ENCODE measurements at places on chromosomes 6 and 20.

GRCh38 chr20:35776513-35777101 lies 4.8 kb downstream of the PHF20 start:
- no peak for DNase-seq

- peak; percentile 97 for DNase-seq
Observed at GRCh38 chr6:53326372-53327016, 22.3 kb downstream of the ELOVL5 start.

- DNase-seq: no peak
Observed at GRCh38 chr6:39543095-39543494, 182.1 kb downstream of the KIF6 start.

DNA sequence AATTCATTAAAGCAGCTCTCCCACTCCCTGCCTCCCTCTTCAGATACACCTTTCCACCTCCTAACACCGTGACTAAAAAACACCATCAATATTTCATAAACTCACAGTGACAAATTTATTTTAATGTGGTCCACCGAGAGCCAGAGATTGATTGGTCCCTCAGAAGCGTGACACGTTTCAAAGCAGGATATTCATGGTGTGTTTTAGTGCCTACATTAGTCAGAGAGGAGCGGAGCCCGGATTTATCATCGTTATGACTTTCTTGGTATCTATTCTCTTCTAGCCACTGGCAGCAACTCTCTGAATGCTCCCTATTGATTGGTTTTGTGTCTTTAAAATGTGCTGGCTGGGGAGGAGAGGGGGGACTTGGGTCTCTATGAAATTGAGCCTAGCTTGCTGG lies 265.3 kb downstream of the DHX35 start:
- no peak for DNase-seq

- DNase-seq: no peak
Observed at GRCh38 chr6:166268431-166268830, 39.8 kb downstream of the PRR18 start.

DNA sequence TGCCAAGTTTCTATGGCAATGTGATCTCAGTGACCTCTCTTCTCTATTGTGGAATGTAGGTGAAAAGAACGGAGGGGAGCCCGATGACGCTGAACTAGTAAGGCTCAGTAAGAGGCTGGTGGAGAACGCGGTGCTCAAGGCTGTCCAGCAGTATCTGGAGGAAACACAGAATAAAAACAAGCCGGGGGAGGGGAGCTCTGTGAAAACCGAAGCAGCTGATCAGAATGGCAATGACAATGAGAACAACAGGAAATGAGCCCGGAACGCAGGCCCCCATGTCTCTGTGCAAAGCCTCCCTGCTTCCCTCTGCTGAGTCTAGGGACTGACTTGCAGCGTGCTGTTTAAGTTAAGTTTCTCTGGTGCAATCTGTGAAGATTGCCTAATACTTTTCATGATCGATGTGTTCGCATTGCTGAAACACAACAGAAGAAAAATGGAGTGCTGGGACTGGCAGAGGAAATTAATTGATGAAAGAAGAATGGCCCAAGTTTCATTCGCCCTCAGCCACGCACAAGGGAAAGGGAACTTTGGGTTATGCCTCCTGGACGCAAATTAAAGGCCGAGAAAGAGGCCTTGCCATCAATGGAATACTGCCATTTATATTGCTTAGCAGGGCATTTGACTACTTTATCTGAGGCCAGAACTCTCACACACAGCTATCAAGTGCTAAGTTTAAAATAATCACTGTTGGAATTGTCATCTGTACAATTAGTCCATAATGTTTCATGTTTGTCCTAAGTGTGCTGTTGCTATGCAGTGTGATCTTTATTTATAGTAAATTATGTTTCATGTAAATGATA lies 146.4 kb downstream of the AKAP7 start:
- DNase-seq: no peak

DNA sequence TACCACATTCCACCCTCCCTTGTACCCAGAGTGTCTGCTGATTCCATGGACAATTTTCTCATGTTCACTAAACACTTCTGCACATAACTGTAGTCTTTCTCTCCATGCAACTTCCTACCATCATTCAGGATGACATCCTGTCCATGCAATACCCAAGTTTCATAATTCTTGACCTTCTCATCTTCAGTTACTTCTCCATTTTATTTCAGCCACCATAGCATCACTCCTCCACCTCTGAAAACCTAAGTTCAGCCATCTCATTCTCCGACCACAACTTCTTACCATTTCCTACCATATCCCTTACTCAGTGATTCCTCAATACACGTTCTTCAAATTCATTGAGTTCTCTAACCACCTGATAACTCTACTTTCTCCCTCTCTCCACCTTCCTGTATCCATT lies 216.5 kb upstream of the TENT5A start:
- no peak for DNase-seq

DNA sequence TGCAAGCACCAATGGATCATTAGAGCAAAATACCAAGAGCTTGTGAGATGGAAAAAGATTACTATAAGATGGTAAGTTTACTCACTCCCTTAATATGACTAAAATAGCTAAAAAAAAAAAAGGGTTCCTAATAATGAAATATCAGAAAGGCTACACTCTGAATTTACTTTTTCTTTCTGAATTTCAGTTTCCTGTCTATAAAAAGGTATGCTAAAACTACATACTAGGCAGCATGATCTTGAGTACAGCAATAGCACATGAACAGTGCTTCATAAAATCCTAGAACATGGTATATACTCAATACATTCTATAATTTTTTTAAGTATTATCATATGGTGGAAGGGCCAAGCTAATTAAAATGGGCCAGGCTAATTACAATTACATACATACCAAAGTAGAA lies 24.0 kb upstream of the FAM135A start:
- DNase-seq: no peak

- DNase-seq: peak; percentile 68
Observed at GRCh38 chr20:35215066-35215956, 11.2 kb upstream of the MMP24 start.

GRCh38 chr6:109236115-109237076 lies 141.1 kb downstream of the CEP57L1 start:
- no peak for DNase-seq

DNA sequence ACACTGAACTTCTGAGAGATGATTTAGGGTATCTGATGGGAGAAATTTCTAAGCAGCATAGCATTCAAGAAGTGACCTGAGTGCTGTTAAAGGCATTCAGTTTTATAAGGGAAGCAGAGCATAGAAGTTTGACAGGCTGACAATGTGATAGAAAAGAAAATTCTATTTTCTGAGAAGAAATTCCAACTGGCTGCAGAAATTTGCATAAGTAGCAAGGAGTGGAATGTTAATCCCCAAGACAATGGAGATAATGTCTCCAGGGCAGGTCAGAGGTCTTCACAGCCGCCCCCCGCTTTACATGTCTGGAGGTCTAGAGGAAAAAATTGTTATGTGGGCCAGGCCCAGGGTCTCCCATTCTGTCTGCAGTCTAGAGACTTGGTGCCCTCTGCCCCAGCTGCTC lies 1361.8 kb upstream of the EYS start:
- DNase-seq: no peak

GRCh38 chr6:151875524-151875923 lies 68.0 kb downstream of the ESR1 start:
- DNase-seq: no peak

- DNase-seq: no peak
Observed at GRCh38 chr6:1255636-1256365, 56.1 kb upstream of the FOXQ1 start.

- no peak for DNase-seq
Observed at GRCh38 chr20:43721429-43722152, 5.2 kb downstream of the GTSF1L start.

- no peak for DNase-seq
Observed at GRCh38 chr6:12608874-12609273, 107.7 kb upstream of the PHACTR1 start.

GRCh38 chr6:109095835-109096084 lies 453 bp downstream of the CEP57L1 start:
- no peak for DNase-seq

GRCh38 chr6:110105296-110105695 lies 74.2 kb downstream of the WASF1 start:
- no peak for DNase-seq

DNA sequence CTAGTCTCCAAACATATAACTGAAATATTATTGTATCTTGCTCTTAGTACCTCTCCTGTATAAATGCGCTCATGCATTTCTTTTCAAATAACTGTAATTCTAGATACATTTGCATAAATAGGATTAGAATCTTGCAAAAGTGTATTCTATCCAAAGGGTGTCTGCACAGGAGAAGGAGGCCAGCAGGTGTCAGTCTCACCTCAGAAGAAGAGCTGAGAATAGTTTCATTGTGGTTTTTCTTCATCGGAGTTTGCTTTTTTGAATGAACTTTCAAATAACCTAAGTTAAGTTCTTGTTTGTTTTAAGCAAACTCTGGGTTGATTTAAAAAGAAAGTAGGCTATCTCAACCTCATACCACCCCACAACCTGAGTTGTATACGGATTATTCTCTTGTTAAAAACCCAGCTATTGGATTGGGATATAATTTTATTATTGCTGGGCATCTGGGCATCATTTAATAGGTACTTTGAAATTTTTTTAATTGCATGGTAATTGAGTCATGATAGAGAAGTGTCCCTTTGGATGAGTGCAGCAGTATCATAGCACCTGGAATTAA lies 125.0 kb upstream of the MLIP start:
- DNase-seq: no peak

- DNase-seq: no peak
Observed at GRCh38 chr6:10514049-10514780, 6.9 kb upstream of the GCNT2 start.

DNA sequence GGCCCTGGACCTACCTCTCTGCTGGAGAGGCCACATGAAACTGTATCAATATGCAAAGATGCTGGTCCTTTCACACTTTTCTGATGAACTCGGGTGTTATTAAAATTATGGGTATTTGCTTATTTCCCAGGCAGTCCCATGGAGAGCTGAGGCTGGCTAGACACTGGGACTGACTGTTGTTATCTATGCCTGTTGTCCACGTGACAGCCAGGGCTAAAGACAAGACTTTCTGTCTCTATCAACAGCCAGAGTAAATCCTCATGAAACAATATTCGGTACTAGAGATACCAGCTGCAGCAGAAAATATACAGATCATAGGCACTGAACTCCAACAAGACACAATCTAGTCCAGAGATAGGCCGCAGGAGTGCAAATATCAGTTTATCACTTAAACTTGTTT lies 236.4 kb downstream of the FOXA2 start:
- no peak for DNase-seq

GRCh38 chr6:106702451-106703110 lies 73.2 kb downstream of the QRSL1 start:
- DNase-seq: no peak
